ENCODE measurements at places on chromosomes 2 and 18.

DNA sequence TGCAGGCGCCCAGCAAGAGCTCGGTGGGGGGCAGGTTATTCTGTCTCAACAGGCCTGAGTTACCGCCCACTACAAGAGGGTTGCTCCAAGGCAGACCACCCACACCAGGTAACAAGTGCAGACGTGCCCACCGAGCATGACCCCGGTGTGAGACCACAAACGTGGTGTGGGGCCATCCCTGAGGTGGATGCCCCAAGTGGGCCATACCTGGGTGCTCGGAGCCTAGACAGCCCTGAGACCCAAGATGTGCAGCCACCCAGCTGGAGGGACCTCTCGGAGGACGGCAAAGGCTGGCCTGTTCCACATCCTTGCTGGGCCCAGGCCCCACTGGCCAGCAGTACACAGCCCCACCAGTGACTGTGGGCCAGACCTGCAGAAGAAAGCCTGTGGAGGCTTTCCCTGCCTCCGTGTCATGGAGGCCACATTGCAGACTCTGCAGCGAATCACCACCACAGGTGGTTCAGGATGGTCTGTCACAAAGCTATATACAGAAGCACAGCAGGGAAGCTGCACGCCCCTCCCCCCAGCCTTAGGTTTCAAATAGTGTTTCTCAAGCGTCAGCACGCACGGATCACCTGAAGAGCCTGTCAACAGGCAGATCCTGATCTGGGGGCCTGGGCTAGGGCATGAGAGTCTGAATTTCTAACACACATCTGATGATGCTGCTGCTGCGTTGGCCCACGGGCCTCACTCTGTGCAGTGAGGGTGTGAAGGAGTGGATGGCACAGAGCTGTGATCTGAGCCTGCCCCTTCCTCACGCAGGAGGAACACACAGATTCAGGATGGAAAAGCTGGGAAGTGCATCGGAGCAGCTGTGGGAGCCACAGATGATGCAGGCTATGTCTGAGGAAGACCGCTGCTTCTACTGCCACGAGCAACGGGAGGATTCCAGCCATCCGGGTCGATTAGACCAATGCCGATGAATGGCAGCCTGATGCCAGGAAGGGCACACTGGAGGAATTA is 96.8 kb downstream of the UXS1 start:
- DNase-seq: no peak

- no peak for DNase-seq
Observed at GRCh38 chr18:765764-766549, 46.1 kb downstream of the YES1 start.

- no peak for DNase-seq
Observed at GRCh38 chr2:10795508-10796046, 17.0 kb downstream of the PDIA6 start.

DNA sequence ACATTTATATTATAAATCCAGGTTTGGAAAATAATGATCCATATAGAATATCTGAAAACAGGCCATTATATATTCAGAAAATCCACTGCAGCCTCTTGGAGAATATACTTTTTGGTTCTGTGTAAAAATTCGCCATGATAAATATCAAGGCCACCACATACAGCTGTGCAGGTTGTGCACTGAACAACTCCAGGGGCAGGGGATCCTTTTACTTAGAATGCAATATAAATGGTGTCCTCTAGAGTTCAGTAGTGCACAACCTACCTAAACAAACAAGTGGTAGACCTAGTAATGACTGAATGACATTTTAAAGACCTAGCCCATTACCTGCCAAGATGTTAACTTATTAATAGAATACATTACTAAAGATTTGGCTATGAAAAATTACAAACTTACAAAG is 22.4 kb downstream of the MOGAT1 start:
- no peak for DNase-seq

DNA sequence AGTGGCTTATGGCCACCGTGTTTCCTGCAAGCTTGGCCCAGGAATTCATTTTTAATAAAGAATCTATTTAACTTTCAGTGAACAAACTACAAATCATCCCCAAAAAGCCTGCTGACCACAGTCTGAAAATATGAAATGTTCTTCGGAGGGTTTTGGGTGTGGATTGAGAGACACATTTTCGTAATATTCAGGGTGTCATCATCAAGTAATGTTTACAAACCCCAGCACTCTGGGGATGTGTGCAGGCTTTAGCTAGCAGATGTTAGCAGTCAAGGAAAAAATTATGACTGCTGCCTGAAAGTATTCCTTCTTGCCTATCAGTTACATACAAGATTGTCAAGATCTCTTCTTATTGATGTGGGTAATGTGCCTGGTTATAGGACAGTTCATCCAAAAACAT is 143.9 kb upstream of the FN1 start:
- no peak for DNase-seq

GRCh38 chr18:48902023-48902855 is 48.5 kb downstream of the SMAD7 start:
- DNase-seq: no peak

GRCh38 chr2:121019071-121019470 is 265.9 kb downstream of the TFCP2L1 start:
- no peak for DNase-seq

DNA sequence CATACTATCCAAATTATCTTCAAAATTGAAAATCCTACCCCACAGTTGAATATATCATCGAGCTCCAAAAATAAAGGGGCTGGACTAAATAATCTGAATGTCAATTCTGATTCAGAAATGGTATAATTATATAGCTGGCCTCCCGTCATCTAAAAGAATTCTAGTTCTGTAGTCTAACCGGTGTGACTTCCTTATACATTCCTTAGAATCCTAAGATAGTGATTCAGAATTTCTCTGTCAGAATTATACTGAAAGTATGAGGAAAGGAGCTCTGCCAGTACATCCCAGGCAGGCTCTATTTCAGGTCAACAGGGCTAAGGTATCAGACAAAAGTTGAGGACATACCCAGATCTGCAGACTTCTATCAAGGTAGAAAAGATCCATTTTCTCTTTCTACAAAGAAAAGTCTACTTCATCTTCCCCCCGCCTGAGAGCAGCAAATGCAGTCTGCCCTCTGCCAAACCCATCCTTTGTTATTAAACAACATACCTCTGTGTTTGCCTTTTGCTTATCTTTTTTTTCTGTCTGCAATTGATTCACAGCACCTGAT is 128.5 kb downstream of the METTL4 start:
- no peak for DNase-seq

DNA sequence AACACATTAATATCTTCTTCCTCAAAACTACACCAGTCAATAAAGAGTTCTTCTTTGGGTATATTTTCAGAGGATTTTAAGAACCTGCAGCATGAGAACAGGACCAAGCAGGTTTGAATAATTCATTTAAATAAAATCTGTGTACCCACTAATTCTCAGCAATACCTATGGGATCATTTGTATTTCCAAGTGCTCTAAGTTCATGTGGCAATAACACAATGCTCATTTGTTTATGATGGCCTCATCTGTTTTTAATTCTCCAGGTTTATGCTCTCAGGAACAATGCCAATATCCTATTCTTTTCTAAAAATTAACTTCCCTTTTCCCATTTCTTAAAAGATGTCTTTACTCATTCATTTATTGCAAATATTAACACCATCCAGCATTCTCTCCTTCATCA is 264.7 kb downstream of the METTL4 start:
- DNase-seq: no peak

DNA sequence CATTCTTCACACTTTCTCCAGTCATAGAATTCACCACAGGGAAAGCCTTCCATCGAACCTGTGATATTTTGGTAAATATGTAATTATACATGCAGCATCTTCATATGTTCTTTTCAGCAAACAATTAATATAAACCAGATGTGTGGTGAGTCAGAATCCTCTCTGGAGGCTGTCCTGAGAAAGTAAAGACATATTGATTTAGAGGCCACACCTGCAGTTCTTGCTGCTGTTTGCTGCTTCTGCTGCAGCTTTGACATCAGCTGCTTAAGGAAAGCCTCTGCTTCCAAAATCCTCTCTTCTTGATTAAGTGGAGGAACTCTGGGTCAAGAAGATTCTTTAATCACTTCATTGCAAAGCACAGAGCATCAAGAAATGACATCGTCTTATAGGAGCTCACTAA is 568.8 kb upstream of the ZEB2 start:
- DNase-seq: no peak

GRCh38 chr18:73778032-73778359 is 369.6 kb downstream of the FBXO15 start:
- DNase-seq: no peak

- DNase-seq: no peak
Observed at GRCh38 chr2:19643117-19643518, 258.7 kb downstream of the TTC32 start.

- DNase-seq: no peak
Observed at GRCh38 chr2:18475884-18476283, 84.6 kb downstream of the RDH14 start.

DNA sequence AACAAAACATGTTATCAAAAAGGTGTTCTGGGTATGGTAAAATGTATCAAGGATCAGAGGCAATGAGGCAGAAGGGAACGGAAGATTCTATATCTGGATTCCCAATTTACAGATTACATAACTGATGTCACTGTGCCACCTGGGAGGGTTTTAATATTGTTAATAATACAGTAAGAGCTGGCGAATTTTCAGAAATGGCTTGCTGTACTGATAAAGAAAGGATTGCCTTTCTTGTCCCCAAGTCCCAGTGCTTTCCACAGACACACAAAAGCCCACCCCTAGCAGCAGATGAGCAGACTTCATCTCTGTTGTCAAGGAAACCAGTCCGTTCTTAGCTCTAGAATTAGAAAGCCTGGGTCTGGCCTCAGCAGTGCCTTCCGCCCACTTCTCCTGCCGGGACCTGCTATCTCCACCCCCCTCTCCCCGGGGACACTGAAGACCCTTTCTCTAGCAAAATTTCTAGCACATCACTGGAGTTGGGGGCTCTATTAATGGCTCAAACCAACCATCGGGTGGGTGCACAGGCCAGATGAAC is 34.3 kb downstream of the ADD2 start:
- DNase-seq: no peak

DNA sequence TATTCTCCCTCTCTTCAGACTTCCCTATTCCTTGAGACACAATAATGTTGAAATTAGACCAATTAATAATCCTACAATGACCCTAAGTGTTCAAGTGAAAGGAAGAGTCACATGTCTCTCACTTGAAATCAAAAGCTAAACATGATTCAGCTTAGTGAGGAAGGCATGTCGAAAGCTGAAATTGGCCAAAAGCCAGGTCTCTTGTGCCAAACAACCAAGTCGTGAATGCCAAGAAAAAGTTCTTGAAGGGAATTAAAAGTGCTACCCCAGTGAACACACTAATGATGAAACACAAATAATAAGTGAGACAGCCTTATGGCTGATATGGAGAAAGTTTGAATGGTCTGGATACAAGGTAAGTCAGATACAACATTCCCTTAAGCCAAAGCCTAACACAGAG is 115.4 kb downstream of the PXDN start:
- DNase-seq: no peak

- no peak for DNase-seq
Observed at GRCh38 chr2:34724107-34724506, 1125.0 kb upstream of the FAM98A start.

DNA sequence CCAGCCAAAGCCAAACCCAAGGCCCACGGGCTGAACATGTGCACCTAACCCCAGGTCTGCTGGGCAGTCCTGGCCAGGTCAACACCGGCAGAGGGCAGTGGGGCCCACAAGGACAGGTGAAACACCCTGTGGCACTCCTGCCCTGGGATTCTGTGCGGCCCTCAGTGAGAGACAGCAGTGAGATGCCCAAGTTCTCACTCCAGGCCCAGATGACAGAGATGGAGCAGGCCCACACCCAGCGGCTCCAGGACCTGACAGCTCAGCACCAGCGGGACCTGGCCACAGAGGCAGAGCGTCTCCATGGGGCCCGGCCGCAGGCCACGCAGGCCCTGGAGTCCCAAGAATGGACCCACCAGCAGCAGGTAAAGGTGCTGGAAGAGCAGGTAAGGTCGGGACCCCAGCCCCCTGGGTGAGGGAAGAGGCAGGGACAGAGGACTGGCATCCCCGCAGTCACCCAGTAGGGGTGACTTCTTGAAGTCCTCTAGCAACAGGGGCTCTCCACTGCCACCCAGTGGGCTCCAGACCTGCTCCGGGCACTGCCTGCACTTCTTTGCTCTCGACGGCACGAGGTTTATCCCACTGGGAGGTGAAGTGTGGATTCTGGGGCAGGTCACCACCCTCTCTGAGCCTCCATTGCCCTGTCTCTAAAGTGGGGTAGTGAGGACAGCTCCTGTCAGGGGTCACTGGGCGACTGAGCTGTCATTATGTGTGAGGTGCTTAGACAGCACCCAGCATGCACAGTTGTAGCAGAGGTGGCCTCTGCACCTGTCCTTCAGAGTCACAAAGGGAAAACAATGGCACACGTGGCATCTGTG is 8.8 kb upstream of the SNED1 start:
- DNase-seq: no peak

DNA sequence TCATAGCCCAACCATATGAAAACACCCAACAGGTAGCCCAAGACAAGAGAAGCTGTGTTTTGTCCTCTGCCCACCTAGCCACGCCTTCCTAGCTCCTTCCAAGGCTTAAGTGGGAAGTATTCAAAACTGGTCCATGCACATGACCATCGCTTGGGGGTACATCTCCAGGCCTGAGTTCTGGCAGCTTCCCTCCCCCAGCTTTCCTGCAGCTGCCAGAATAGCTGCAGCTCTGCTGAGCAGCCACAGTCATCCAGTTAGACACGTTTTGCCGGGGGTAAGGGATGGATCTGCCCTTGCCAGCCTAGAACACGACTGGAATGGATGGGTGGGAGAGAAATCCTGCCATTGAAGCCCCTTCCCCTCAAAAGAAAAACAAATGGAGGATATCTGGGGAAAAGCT is 166.8 kb downstream of the NRP2 start:
- no peak for DNase-seq

- DNase-seq: peak; percentile 45
Observed at GRCh38 chr2:105800036-105800713, 55.5 kb downstream of the NCK2 start.

GRCh38 chr2:102040229-102040628 is 48.5 kb downstream of the IL1R2 start:
- DNase-seq: no peak

GRCh38 chr2:12389344-12390045 is 327.2 kb upstream of the TRIB2 start:
- no peak for DNase-seq

DNA sequence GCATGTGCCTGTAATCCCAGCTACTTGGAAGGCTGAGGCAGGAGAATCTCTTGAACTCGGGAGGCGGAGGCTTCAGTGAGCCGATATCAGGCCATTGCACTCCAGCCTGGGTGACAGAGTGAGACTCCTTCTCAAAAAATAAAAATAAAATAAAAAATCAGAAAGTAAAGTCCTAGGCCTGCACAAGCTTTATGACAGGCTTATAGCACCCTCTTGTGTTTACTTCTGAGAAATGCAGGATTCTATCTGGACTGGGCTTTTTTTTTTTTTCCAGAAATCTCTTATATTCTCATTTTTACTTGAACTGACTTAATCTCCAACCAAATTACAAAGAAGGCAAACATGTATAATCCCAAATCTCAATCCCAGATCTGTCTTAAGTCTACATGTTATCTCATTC is 26.1 kb upstream of the REG3G start:
- peak; percentile 4 for DNase-seq

GRCh38 chr2:208711598-208711997 is 305.0 kb downstream of the PTH2R start:
- no peak for DNase-seq

GRCh38 chr2:232999354-232999753 is 13.7 kb downstream of the NGEF start:
- no peak for DNase-seq

GRCh38 chr2:66443979-66444861 is 9.3 kb downstream of the MEIS1 start:
- no peak for DNase-seq

GRCh38 chr2:186862869-186863709 is 14.1 kb upstream of the ZSWIM2 start:
- no peak for DNase-seq

GRCh38 chr2:15449556-15450236 is 111.4 kb downstream of the NBAS start:
- DNase-seq: no peak

All from activated CD4-positive, alpha-beta T cell treated with anti-CD3 and anti-CD28 coated beads, Interleukin-10, Interleukin-2, amounts not matched to agents 100 ng/mL and 50 ng/mL, durations not matched to agents 16 hours and 8 hours (primary cell).